ENCODE measurements at places on chromosomes 16 and 17.

DNA sequence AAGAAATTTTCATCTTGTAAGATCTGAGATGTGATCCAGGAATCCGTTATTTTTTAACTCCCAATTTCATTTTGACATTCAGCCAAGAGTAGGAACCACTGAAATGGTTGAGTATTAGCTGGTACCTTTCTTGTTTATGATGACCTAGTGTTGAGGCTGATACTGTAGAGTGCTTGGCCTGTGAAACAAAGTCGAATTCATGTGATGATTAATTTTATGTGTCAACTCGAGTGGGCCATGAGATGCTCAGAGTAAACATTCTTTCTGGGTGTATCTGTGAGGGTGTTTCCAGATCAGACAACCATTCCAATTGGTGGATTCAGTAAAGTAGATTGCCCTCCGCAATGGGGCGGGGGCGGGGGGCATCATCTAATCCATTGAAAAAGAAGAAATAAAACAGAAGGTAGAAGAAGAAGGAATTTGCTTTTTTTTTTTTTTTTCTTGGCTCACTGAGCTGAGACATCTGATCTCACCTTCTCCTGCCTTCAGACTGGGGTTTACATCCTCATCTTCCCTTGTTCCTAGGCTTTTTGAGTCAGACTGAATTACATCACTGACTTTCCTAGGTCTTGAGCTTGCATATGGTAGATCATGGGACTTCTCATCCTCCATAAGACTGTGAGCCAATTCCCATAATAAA, 264.6 kb upstream of the KCNJ16 start:
- no peak for DNase-seq

DNA sequence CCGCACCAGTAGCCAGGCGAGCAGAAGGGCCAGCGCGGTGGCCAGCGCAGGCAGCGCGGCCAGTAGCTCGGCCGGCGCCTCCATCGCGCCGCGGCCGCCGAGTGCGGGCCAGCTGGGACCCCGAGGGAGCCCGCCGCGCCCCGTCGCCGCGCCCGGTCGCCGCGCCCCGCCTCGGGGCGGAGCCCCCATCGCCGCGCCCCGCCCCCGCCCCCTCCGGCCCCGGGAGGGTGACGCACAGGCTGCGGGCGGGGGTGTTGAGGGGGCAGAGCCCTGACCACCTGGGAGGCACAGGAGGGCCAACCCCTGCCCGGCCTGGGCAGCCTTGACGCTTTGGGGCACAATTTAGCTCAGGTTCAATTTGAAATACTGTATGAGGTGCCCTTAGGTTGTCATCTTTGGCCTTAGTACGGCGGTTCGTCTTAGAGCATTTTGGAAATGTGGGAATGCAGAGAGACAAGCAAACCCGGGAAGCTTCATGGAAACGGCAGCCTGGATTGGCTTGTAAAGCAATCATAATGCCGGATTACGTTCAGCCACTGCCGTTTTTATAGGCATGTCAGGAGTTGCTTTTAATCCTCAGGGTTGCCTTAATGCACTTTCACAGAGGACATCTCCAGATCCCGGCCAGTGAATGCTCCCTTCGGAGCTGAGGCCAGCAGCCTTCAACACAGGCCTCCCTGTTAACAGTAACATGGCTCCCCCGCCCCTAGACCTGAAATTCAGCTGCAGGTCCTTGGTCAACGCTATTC, at the start of gene MXRA7:
MXRA7 (minus strand) TSS at position 103 of the 749 bp plus-strand sequence; CDS start at position 84, 19 bp downstream.
- peak; percentile 62 for DNase-seq

- no peak for DNase-seq
Observed at GRCh38 chr17:73827627-73828291, 183.5 kb upstream of the SDK2 start.

DNA sequence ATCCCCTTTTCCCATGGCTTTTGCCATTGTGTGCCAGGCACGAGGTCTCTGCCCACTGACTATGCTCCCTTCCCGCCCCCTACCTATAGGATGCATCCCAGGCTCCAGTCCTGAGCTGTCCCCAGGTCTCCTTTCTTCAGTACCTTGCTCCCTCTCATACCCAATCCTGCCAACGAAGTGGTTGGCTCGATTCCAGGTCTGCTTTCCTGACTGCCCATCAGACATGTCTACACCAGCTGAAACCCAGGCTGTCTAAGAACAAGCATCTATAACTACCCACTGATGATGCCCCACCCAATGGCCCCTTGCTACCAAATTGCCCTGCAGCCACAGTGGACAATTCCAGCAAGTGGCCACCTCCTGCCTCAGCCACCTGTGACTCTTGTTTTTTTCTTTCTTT, 479.1 kb downstream of the SOX9 start:
- DNase-seq: no peak

GRCh38 chr17:2075336-2076086, 20.6 kb downstream of the HIC1 start:
- DNase-seq: no peak

DNA sequence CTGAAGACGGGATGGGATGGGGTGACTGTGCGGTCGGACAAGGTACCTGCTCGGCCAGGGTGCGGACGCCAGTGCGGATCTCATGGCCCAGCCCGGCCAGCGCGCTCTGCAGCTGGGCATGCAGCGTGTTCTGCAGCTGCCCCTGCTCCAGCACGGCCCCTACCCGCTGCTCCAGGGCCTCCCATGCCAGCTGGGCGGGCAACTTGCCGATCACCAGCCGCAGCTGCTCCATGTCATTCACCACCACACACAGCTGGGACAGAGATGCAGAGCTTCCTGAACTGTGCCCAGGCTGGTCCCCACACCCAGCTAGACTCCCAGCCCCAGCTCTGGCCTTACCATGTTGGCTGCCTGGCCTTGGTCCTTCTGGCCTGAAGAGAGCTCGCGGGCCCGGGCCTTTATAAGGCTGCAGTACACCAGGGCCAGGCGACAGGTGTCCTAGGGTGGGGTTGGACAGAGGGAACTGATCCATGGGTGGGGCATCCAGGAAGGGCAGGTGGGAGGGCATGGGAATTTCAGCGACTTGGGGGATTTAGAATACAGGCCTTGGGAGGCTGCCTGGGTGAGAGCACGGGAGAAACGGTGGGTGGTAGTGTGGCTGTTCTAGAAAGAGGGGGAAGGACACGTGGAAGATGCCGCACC, 9.8 kb downstream of the UNC13D start:
- DNase-seq: no peak

- DNase-seq: no peak
Observed at GRCh38 chr16:22207715-22208360, 1.8 kb downstream of the EEF2K start.

DNA sequence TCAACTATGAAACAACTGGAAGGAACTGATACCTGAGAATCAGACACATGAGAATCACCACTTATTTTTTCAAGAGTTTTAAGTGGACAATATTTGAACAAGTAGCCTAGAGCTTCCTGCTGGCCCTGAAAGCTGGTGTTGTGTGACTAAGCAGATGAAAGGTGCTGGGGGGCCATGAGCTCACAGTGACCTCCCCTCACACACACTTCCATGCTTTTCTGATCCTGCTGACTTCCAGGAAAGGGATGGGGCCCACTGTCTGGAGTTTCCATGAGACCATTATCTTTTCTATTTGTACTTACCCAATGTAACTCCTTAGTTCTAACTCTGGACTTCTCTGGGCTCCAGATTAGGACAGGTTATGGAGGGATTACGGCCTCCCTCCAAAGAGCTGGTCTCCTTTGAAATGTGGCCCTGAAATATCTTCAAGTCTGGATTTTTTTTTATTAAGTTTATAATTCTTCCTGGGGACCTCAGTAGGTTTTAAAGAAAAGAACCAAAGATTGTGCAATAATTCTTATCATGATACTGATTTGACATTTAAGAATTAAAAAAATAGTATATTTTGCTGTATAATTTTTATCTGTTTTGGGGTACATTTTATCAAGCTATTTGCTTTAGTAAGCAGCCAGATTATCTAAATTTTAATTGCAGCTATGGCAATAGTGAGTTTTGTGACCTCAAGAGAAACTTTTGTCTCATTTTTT, 4.9 kb downstream of the CAPNS2 start:
- DNase-seq: no peak

DNA sequence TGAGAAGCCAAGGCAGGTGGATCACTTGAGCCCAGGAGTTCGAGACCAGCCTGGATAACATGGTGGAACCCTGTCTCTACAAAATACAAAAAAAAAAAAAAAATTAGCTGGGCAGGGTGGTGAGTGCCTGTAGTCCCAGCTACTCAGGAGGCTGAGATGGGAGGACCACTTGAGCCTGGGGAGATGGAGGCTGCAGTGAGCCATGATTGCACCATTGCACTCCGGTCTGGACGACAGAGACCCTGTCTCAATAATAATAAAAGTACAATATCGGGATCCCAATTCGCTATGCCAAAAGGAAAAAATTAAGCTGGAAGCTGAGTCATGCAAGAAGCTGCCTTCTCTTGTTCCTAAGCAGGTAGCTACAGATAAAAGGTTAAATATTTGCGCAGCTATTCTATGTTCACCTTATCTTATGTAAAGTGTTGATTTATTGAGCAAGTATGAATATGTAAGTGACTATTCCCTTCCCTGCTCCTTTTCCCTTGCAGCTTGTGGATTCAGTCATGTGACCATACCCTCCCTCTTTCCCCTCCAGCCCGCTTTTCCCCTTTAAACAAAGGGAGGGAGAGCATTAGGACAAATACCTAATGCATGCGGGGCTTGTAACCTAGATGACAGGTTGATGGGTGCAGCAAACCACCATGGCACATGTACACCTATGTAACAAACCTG, 112.0 kb downstream of the LITAF start:
- no peak for DNase-seq

- DNase-seq: no peak
Observed at GRCh38 chr17:34357398-34357797, 1.1 kb downstream of the CCL13 start.

DNA sequence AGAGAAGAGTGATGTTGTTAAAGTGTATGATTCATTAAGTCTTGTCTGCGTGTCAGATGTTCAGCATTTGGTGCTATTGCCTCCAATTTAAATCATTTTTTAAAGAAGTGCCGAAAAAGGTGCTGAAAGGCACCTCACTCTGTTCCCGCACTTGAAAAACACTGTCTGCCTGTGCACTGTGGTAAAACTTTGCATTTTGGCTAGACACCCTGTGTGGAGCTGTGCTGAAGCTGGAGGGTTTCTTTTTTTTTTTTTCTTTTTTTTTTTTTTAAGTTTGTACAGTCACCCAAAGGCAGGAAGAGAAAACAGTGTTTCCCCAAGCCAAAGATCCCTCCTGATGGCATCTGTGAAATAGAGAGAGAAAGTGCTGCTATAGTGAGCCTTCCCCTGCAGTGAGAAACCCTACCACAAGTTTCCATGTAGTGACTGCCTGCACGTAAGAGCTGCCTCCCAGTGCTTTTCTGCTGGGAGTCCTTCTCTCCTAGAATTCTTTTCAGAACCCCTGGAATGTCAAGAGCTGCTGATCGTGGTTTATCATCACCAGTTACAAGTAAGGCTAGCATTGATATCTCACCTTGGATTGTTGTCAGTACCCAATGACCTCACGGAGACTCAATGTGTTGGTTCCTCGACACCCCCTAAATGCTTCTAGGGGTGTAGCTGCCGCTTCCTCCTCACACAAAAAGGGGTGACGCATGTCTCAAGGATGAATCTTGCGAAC, 116.0 kb upstream of the SOX9 start:
- no peak for DNase-seq

- DNase-seq: no peak
Observed at GRCh38 chr17:56823848-56824247, 9.9 kb downstream of the C17orf67 start.

DNA sequence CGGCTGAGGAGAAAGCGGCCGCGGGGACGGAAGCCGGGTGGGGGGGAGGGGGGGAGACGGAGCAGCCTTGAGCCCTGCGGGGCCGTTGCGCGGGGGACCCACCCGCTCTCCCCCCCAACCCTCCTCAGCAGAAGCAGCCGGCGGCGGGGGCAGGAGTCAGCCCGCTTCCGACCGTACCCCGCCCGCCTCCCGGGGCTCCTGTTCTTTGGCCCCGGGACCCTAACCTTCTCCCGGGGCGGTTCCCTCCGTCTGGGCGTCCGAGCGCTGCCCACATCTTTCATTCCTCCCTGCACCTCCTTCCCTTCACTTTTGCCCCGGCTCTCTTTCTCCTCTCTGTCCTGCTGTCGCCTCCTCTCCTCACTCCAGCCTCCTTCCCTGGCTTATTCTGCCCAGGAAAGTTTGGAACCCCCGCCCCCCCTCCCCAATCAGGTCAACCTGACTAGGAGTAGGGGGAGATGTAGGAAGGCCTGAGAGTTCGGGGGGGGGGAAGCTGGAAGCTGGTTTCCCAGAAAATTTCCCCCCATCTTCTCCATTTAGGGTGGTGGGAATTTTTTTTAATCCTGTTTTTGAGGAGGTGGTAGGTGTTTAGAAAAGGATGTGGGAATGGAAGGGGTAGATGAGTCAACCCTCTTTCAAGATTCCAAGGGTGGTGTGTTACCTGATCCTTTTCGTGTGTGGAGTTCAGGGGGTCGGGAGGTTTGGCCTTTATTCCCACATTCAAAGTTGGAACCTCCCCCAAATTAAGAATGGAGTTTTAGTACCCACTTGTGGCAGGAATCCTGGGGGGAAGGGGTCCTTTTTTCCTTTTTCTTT, 427 bp upstream of the NLK start:
- DNase-seq: no peak

GRCh38 chr16:7422036-7422888, 89.6 kb downstream of the RBFOX1 start:
- DNase-seq: no peak

DNA sequence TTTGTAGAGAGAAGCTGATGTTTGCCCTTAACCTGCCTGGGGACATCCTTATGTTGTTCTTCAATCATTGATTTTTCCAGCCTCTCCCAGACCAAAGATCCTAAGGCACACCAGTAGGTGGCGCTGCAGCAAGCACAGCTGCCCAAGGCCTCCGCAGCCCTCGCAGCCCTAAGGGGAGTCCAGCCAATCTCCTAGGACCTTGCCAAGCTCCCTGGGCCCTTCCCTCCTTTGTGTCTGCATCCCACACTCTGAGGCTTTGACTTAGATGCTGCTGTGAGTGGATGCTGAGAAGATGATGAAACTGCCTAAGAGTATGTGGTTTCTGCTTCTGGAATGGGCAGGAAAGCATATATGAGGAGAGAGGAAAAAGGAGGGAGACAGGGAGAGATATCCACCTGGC, 47.1 kb downstream of the SPACA3 start:
- peak; percentile 20 for DNase-seq

- no peak for DNase-seq
Observed at GRCh38 chr17:47810200-47810821, 11.3 kb downstream of the OSBPL7 start.

DNA sequence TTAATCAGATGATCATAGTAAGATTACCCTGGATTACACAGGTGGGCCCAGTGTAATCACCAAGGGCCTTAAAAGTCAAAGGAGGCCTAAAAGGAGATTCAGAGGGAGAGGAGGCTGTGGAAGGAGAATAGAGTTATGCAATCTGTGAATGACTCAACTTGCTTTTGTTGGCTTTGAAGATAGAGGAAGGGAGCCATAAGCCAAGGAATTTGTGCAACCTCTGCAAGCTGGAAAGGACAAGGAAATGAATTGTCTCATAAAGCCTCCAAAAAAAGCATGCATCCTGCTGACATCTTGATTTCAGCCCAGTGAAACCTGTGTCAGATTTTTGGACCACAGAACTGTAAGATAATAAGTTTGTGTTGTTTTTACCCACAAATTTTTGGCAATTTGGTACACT, 109.6 kb downstream of the CNTNAP4 start:
- peak; percentile 17 for DNase-seq

Data from suppressor macrophage treated with lipopolysaccharide for 1 hour (primary cell).